ENCODE measurements at places on chromosomes 2 and 18.

DNA sequence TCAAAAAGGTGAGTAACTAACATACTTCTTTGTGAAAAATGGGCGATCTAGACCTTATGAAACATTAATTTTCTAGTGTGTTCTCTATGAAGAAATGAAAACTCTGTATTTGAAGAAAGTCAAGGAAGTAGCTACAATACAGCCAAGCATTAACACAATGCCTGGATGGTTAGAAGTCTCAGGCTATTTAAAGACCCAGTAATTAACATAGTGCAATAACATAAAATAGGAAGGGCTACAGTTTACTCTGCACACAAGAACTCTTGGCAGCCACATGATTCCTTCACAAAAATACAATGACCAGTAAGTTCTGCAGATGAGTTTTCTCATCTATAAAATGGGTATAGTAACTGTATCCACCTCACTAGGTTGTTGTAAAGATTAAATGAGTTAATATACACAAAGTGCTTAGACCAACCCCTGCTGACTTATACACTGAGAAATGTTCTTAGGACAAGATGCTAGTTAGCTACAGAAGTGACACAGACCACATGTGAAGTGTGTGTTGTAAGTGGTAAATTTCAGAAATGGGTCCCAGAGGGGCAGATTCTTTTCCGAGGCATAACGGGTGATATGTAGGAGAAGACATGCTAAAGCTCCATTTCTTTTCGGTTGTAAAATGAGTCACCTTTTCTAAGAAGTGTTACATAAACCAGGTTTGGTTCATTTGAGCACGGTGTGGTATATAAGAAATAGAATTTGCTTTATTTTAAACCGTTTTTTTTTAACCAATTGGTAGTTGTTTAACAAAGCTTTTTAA is 61.8 kb downstream of the CXCR4 start:
- DNase-seq: no peak

DNA sequence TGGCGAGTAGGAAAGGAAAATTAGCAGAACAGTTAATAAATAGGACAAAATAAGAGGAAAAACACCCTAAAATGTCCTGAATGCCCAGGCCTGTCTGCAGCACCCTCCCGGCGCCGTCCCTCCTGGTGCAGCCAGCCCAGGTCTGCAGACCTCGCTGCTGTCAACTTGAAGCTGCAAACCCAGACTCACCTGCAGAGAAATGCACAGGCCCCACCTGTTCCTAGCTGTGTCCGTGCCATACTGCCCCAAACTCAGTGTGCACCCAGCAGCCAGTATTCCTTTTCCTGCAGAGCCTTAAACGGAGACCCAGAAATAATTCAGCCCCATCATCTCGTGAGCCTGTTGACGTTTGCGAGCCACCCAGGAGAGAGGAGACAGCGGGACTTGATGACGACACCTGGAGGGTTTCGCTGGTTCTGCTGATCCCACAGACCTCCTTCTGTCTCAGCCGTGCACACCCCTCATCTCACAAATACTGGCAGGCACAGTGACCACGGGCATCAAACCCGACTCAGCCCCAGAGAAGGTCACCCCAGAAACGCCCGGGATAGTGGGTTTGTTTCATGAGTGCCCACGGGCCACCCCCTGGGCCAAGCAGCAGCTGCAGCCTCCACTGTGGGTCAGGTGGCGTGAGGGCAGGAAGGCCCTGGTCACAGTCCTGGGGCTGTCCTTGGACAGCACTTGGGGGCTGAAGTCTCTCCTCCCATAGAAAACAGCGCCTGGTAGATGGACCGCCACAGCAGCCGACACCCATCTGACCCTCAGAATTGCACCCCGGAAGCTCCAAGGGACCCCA is 239.5 kb upstream of the SALL3 start:
- DNase-seq: no peak

GRCh38 chr18:13427354-13427753 is 208.8 kb downstream of the LDLRAD4 start:
- no peak for DNase-seq

DNA sequence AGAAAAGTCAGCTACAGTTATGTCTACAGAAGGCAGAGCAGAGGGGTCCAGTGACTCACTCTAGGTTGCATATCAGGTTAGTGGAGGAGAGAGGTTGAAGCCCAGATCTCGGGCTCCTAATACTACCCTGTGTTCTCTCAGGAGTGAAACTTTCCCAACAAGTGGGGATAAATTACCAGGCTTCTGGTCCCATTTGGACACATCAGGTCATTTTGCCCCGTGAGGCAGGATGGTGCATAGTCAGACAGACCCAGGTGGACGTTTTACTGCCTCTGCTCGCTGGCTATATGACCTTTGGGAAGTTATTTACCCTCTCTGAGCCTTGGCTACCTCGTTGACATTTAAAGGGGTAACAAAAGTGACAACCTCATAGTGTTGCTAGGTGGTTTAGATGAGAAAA is 128.0 kb upstream of the REV1 start:
- no peak for DNase-seq

- no peak for DNase-seq
These were observed 117.6 kb downstream of the CAMKMT start for GRCh38 chr2:44479127-44479887.

Measured in activated T-cell treated with anti-CD3 and anti-CD28 coated beads for 1 hour (primary cell).